Left ventricle myocardium superior (tissue), 1 donor: ENCODE measurements at places on chromosomes 1 and 21. TPM values are rescaled to one million over a fixed set of nuclear protein-coding genes. Genes with fewer than 3 reads are reported as not detected.

The SV2A gene
- total RNA-seq, result 0.22 TPM

The CLCA4 gene
- not detected for total RNA-seq

The MYBPH gene
- total RNA-seq, result not detected

- DNase-seq, result peak; percentile 97
These were observed 3.0 kb upstream of the ID3 start for GRCh38 chr1:23562137-23562876.

DNA sequence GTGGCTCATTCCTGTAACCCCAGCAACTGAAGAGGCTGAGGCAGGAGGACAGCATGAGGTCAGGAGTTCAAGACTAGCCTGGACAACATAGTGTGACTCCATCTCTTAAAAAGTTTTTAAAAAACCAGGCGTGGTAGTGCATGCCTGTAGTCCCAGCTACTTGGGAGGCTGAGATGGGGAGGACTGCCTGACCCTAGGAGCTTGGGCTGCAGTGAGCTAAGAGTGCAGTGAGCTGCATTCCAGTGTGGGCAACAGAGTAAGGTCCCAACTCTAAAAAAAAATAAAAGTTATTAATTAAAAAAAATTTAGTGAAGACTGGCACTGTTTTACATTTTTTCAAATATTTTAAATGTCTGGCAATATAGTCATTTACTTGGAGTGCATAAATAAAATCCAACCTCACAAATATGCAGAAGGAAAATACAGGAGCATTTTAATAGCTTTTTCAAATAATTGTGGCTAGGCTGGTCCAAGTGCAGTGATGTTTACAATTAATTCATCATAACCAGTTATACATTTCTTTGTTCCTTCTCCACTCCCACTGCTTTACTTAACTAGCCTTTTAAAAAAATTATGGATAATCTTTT, 10.8 kb downstream of the ZBTB8OS start:
- DNase-seq, result no peak

GRCh38 chr21:43879348-43880110, 14.5 kb downstream of the AGPAT3 start:
- DNase-seq, result no peak
